ENCODE measurements at places on chromosomes 1 and 21. TPM values are rescaled to one million over a fixed set of nuclear protein-coding genes. Genes with fewer than 3 reads are reported as not detected.

GRCh38 chr1:230986976-230987375, 8.1 kb downstream of the ARV1 start:
- DNase-seq, result no peak

DNA sequence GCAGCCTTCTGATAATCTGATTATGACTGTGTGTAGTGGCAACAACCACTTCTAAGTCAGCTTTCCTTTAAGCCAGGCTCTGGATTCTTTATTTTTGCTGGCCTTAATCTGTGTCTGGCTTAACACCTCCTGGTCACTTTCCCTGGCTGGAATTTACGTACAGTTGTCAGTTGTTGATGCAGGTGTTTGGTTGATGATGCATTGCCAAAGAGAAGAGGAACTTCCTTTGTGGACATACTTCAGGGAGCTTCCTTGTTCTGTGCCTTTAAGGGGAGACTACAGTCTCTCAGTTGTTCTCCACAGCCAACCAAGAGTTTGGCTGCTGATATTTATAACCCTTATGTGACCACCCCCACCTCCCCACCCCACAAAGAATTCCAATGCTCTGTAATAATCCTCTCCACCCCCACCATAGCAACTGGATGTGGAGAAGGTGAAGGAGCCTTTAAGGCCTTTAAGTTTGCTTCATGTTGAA, 96.0 kb upstream of the BMP8A start:
- no peak for DNase-seq

GRCh38 chr1:13892671-13893325, 192.8 kb downstream of the PRDM2 start:
- DNase-seq, result no peak

- DNase-seq, result no peak
Measured at GRCh38 chr1:52867087-52867863, 24.7 kb downstream of the ZYG11A start.

PLA2G2F gene
- not detected for total RNA-seq

GSTM1 gene
- total RNA-seq, result not detected

Data from posterior vena cava (tissue), 2 donors.